Heart right ventricle (tissue), 16 donors: ENCODE measurements at places on chromosomes 16 and 17. TPM values are rescaled to one million over a fixed set of nuclear protein-coding genes. Genes with fewer than 3 reads are reported as not detected.

GRCh38 chr16:57628008-57628781 is at the start of gene ADGRG1:
Gene ADGRG1 (plus strand): TSS chr16:57628630. CDS start chr16:57650288, 21,658 bp downstream.
- peaks cover 22% of the 10 kb centered on the region for H3K4me1 ChIP-seq
- no peaks in the 10 kb centered on the region for H3K36me3 ChIP-seq
- no peaks in the 10 kb centered on the region for H3K27me3 ChIP-seq
- H3K4me3 ChIP-seq, result peak within 1 kb of the TSS; percentile 42
- peak; percentile 84 for DNase-seq

The TPSG1 gene
- total RNA-seq, result not detected

DNA sequence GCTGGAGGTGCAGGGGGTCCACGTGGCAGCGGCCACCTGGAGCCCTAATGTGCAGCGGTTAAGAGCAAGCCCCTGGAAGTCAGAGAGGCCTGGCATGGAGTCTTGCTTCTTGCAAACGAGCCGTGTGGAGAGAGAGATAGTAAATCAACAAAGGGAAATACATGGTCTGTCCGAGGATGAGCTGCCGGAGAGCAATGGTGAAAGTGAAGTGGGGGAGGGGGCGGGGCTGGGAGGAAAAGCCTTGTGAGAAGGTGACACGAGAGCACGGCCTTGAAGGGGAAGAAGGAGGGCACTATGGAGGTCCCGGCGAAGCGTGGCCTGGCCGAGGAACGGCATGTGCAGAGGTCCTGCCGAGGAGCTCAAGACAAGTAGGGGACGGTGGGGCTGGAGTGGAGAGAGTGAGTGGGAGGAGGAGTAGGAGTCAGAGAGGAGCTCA is 6.0 kb upstream of the SERPINF1 start:
- H3K27me3 ChIP-seq, result no peaks in the 10 kb centered on the region
- no peak overlapping the region for H3K4me3 ChIP-seq
- no peak for DNase-seq
- no peaks in the 10 kb centered on the region for H3K4me1 ChIP-seq
- no peak overlapping the region for H3K27ac ChIP-seq

The PRR11 gene
- total RNA-seq, result 0.61 TPM
